ENCODE measurements at places on chromosomes 6 and 20. TPM values are rescaled to one million over a fixed set of nuclear protein-coding genes. Genes with fewer than 3 reads are reported as not detected.

LY6G6D gene
- polyA plus RNA-seq = not detected

NMBR gene
- not detected for polyA plus RNA-seq

AVP gene
- not detected for polyA plus RNA-seq

MUCL3 gene
- not detected for polyA plus RNA-seq

AHI1 gene
- polyA plus RNA-seq = 7.3 TPM

TMEM200A gene
- polyA plus RNA-seq = 36.0 TPM

KIF6 gene
- polyA plus RNA-seq = 0.13 TPM

DNA sequence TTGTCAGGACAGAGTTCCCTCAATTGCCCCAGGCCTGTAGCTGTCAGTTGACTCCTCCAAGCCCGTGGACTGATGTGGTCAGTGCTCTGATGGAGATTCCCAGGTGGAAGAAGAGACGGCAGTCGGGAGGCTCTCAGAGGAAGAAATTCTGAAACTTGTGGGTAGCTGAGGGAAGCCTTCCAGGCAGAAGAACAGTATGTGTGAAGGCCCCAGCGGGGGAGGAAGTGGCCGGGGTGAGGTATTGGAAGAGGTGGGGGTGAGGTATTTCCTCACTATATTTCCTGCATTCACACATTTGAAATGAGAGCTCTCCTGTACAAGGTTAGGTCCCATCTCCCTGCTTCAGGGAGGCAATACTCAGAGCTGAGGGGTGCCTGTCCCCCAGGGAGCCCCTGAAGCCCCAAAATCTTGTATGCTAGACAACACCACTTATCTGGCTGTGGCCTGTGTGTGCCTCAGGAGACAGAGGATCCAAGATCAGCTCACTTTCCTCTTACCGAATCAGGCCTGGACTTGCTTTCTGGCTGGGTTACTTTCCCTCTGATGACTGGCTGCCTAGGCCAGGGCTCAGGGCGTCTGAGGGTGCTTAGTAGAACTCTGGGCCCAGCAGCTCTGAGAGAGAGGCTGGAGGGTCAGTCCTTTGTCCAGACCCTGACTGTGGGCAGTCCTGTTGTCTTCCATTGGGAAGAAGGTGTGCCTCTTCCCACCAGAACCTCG lies 49.3 kb upstream of the MYL9 start:
- H3K27me3 ChIP-seq = no peaks in the 10 kb centered on the region
- no peak for DNase-seq
- H3K27ac ChIP-seq = peak overlapping the region; percentile 30
- H3K36me3 ChIP-seq = peaks cover 6% of the 10 kb centered on the region

DNA sequence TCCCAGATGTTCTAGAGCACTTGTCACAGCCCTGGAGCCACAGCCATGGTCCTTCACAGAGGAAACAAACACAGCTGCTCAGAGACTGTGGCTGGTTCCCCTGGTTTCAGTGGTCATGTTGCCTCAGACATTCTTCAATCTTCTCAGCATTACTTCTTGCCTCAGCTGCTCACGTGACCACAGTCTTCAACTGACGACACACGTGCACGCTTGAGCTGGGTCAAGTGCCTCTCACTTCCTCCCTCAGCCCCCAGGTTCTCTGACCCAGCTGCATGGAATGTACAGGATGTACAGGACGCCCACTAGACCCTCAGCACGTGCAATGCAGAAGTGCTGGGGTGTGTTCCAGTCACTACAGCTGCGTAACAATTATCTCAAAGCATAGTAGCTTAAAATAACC lies 159.8 kb upstream of the GGTLC1 start:
- no peaks in the 10 kb centered on the region for H3K36me3 ChIP-seq
- no peaks in the 10 kb centered on the region for H3K4me1 ChIP-seq
- H3K4me3 ChIP-seq = no peak overlapping the region
- no peak for DNase-seq
- no peak overlapping the region for H3K27ac ChIP-seq

DNA sequence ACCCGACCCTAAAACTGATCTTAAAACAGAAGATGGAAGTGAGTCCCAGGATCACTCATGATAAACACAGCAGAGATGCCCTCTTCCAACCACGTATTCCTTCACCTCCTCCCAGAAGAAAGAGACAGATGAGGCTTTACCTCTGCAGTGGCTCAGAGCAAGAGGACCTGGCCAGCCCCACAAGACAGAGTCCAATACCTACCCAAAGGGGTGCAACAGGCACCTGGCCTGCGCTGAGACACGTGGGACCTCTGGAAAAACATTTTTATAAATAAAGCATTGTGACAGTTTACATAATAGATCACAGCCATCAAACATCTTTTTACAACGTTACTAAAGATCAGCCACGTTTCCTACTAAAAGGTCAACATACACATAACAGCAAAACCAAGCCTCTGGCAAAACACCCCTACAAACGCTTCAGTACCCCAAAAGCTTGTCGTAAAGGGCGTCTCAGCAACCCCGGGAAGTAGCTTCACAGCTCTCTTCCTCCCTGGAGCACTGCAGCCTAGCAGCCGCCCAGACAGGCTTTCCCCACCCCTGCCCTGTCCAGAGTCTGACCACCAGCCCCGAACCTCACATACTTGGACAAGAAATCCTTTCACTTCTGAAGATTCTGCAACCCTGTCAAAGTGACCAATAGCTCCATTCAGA lies 2.9 kb downstream of the TAF4 start:
- H3K27me3 ChIP-seq = no peaks in the 10 kb centered on the region
- H3K4me1 ChIP-seq = peaks cover 20% of the 10 kb centered on the region
- DNase-seq = no peak
- peaks cover 5% of the 10 kb centered on the region for H3K36me3 ChIP-seq
- H3K4me3 ChIP-seq = no peak overlapping the region
- no peak overlapping the region for H3K27ac ChIP-seq

DNA sequence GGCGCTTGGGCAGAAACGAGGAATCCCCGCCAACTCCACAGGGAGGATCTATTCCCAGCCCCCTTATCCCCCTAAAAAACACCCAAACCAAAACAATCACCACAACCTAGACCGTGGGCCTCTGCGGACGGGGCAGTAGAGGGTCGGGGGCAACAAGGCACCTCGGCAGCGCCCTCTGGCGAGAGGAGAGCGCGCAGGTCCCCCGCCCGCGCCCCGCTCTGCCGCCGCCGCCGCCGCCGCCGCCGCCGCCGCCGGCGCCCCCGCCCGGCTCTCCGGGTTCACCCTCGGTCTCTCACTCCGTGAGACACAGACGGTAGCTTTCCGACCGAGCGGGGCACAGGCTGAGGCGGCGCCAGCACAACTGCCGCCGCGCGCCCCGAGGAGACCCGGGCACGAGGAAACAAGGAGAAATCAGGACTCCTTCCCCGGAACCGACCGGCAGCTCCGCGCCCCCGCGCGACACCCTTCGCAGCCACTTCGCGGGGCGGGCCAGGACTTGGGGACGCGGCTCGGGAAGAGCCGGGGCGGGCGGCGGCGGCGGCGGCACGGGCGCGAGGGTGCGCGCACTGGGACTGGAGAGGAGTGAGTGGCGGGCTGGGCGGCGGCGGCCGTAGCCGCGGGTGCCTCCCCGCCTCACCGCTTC lies at the start of gene SLC35F1:
Gene SLC35F1 (plus strand): TSS at position 307 of the 643 bp plus-strand sequence.
- no peaks in the 10 kb centered on the region for H3K36me3 ChIP-seq
- peaks cover 19% of the 10 kb centered on the region for H3K27me3 ChIP-seq
- DNase-seq = peak; percentile 80
- peak within 1 kb of the TSS; percentile 49 for H3K4me3 ChIP-seq
- H3K27ac ChIP-seq = no peak within 1 kb of the TSS
- no peaks in the 10 kb centered on the region for H3K4me1 ChIP-seq

DNA sequence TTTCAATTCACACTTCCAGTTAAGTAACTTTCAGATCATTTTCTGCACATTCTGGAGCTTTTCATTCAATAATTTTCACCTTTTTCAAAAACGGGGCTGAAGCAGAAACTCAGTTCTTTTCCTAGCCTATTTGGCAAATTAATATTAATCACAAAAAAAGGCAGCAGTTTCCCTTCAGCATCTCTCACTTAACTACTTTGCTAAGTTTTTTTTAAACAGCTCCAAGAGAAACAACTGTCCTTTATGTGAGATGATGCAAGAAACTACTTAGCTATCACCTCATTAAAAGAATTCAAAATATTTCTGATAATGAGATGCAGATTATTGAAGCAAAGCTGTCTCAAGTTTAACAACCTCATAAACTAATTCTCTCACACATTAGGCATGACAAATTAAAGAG lies 11.8 kb downstream of the CASS4 start:
- H3K4me1 ChIP-seq = peaks cover 14% of the 10 kb centered on the region
- no peak for DNase-seq
- H3K27me3 ChIP-seq = no peaks in the 10 kb centered on the region
- H3K36me3 ChIP-seq = no peaks in the 10 kb centered on the region

GRCh38 chr6:129507059-129507807 lies 202.7 kb downstream of the ARHGAP18 start:
- no peak for DNase-seq
- H3K27me3 ChIP-seq = no peaks in the 10 kb centered on the region
- no peak overlapping the region for H3K4me3 ChIP-seq
- H3K36me3 ChIP-seq = peaks cover 34% of the 10 kb centered on the region
- H3K27ac ChIP-seq = no peak overlapping the region

GRCh38 chr6:65700561-65700960 lies 6.5 kb downstream of the EYS start:
- no peaks in the 10 kb centered on the region for H3K4me1 ChIP-seq
- H3K27me3 ChIP-seq = no peaks in the 10 kb centered on the region
- no peak for DNase-seq
- H3K4me3 ChIP-seq = no peak overlapping the region
- no peaks in the 10 kb centered on the region for H3K36me3 ChIP-seq

DNA sequence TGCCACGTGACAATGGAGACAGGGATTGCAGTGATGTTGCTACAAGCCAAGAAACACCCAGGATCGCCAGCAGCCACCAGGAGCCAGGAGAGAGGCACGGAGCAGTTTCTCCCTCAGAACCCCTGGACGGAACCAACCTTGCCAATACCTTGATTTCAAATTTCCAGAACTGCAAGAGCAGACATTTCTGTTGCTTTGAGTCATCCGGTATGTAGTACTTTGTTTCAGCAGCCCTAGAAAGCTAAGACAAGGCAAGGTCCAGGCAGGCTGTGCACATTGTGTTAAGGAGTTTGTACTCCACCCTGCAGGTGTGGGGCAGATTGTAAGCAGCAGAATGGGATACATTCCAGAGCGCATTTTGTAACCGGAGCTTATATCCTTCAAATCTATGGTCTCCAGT lies 48.3 kb downstream of the TRERF1 start:
- no peak overlapping the region for H3K27ac ChIP-seq
- peaks cover 6% of the 10 kb centered on the region for H3K4me1 ChIP-seq
- DNase-seq = no peak
- H3K4me3 ChIP-seq = no peak overlapping the region
- H3K27me3 ChIP-seq = no peaks in the 10 kb centered on the region

DNA sequence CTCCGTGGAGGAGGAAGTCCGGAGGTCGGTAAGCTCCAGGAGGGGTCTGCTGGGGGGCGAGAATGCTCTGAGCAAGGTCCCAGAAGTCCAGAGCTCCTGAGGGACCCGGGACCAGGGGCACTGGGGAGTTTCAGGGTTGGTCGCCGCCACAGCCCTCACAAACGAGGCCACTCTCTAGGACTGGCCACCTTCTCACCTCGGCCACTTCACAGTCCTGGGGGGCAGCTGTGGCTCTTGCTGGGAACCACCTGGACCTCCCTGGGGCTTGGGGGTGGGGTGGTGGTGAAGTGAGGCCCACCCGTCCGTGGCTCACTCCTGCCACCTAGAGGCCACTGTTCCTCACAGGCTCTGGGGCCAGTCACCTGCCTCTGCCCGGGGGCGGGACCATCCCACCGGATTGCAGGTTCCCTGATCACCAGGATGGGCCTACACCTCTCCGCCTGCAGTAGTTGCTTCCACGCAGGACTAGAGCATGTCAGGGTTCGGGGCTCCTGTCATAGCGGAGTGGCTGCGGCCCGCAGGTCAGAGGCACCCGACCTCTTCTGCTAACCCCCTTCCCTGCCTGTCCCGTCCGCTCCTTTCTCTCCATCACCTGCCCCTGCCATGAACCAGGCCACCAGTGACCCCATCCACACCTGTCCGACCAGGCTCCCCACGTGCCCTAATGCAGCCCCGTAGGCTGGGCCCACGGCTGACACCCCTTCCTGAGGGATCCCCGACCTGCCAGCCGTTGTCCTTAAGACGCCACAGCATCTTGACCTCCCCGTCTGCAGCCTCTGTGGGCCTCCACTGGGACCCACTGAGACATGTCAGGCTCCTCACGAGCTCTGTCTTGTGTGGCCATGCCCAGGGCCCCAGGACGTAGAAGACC lies 5.1 kb upstream of the TCEA2 start:
- peak; percentile 95 for DNase-seq
- H3K4me1 ChIP-seq = 0 out of 2 replicates have a peak, but pooled peaks cover 6% of the 10 kb centered on the region
- no peak overlapping the region for H3K4me3 ChIP-seq
- H3K27me3 ChIP-seq = no peaks in the 10 kb centered on the region
- H3K27ac ChIP-seq = no peak overlapping the region
- no peaks in the 10 kb centered on the region for H3K36me3 ChIP-seq

DNA sequence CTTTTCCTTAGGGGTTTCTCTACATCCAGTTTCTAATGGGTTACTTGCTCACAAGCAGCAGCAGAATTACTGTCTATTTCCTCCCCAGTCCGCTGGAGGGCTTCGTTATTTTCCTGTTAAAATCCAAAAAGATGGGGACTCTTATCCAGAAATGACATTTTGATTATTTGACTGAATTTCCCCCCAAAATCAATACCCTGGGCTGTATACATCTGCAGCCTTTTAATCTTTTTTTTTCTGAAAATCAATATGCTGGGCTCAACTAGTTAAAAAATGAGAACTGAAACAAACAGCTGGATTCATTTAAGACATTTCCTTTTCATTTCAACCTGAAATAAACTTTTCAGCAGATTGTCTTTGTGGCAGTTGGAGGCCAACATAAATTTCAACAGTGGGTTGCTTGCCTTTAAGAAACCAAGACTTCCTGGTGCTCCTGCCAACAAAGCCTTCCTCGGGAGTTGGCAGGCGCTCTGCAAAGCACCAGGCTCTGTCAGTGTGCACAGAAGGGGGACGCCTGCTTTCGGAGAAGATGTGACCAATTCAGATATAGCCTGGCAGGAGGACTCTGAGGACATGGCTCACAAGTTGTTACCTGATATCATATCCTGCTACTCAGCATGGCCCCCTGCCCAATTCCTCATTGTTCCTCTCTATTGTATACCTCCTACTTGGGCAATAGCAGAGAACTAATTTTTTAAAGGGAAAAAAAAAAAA lies 204.7 kb upstream of the ARG1 start:
- no peak overlapping the region for H3K27ac ChIP-seq
- no peak for DNase-seq
- H3K4me1 ChIP-seq = no peaks in the 10 kb centered on the region
- H3K27me3 ChIP-seq = no peaks in the 10 kb centered on the region
- no peaks in the 10 kb centered on the region for H3K36me3 ChIP-seq
- H3K4me3 ChIP-seq = no peak overlapping the region

- no peak overlapping the region for H3K4me3 ChIP-seq
- no peaks in the 10 kb centered on the region for H3K4me1 ChIP-seq
- H3K27me3 ChIP-seq = peaks cover 6% of the 10 kb centered on the region
- H3K36me3 ChIP-seq = no peaks in the 10 kb centered on the region
- H3K27ac ChIP-seq = no peak overlapping the region
- no peak for DNase-seq
Observed at GRCh38 chr6:30960907-30961673, 20.3 kb downstream of the MUCL3 start.

- H3K27me3 ChIP-seq = no peaks in the 10 kb centered on the region
- no peaks in the 10 kb centered on the region for H3K4me1 ChIP-seq
- H3K36me3 ChIP-seq = no peaks in the 10 kb centered on the region
- no peak overlapping the region for H3K27ac ChIP-seq
Observed at GRCh38 chr6:46453741-46454316, 37.4 kb downstream of the RCAN2 start.
